Stimulated activated CD4-positive, alpha-beta T cell treated with anti-CD3 and anti-CD28 coated beads, TNF-alpha, amount 100 ng/mL, for 1 hour (primary cell): ENCODE measurements at places on chromosomes 5 and 9.

GRCh38 chr5:112668016-112668415 is 69.7 kb upstream of the APC start:
- DNase-seq, result no peak

DNA sequence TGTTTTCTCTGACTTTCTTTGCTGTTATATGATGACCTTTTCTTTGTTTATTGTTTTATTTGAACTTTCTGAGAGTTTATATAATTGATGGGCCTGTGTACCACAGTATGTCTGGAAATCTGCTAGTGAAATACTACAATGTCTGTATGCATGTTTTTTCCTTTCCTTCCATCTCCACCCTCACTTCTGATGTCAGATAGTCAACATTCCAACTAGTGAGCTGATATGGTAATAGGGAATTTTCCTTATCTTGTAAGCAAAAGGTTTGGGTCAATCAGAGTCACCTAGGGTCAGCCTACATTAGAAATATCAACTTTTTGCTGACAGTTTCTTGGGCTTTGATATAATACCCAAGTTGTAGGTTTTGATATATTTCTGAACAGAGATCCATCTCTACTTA is 103.2 kb downstream of the MAT2B start:
- no peak for DNase-seq

DNA sequence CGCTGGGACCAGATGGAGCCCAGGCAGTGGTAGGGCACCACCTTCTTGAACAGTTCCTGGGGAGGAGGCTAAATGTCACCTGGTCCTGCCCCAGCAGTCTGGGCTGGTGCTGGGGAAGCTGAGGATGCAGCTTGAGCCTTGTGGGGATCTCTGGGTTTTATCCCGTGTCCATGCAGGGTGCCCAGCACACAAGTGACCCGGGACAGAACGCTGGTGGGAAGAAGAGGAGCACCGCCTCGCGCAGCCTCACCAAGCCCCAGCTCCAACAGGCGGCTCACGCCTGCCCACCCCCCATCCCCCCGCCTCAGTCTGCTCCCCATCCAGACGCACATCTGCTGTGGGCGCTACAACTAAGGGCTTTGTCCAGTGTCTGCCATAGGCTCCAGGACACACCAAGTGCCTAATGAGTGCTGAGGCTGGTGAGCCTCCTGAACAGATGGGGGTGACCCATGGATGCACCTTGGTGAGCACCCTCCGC is 13.8 kb downstream of the RALGDS start:
- DNase-seq, result no peak

DNA sequence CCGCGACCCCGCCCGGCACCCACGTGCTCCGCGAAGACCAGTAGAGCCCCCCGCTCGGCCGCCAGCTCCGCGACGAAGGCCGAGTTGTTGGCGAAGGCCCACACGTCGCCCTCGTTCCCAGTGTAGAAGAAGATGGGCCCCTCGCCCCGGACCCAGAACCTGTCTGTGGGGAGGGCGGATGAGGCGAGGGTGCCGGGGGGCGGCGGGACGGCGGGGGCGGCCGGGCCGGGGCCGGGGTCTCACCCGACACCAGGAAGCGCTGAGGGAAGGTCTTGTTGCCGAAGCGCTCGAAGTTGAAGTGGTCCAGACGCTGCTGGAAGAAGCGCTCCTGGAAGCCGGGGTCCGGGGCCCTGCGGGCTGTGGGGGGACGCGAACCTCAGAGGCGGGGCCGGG is 317 bp downstream of the DPP7 start:
- no peak for DNase-seq

- no peak for DNase-seq
These were observed 116.3 kb downstream of the PTTG1 start for GRCh38 chr5:160537940-160538339.

GRCh38 chr9:76249309-76249708 is 144.9 kb downstream of the RFK start:
- DNase-seq, result no peak

DNA sequence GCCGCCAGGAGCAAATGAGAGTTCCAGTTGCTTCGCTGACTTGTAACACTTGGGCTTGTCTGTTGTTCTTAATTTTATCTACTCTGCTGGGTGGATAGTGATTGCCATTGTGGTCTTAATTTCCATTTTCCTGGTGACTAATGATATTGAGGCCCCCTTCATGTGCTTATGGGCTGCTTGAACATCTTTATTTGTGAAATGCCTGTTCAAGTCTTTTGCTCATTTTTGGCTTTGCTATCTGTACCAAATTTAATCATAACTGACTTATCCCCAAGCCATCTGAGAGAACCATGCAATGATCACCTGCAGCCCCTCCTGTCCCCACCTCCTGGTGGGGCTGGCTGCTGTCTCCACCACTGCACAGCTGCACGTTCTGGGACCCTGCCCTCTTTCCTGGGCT is 20.5 kb downstream of the STC2 start:
- no peak for DNase-seq

- no peak for DNase-seq
These were observed 27.8 kb upstream of the VLDLR start for GRCh38 chr9:2593744-2594143.

GRCh38 chr5:33501899-33502298 is 61.1 kb downstream of the TARS1 start:
- no peak for DNase-seq

- no peak for DNase-seq
These were observed 1076.7 kb downstream of the NR2F1-AS1 start for GRCh38 chr5:92504346-92504745.

GRCh38 chr9:133135146-133135745 is 14.2 kb upstream of the RALGDS start:
- DNase-seq, result no peak
